ENCODE measurements at places on chromosomes 2 and 18.

DNA sequence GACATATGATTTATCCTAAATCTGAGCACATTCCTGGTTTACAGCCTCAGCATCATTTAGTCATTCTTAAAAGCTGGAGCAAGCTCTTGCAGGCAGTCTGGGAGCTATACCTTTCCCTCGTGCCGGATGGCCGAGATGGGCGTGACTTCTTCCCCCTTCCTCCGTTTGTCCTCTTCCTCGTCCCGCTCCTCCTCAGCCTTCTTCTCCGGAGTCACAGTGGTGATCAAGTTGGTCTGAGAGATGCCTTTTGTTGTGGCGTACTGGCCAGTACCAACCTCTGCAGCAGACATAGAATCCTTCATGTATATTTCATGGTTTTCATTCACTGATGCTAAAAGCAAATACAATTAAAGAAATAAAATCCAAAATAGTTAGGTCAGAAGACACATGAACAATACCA, 124.1 kb upstream of the ZBTB14 start:
- peak; percentile 34 for DNase-seq

GRCh38 chr2:41782306-41783158, 265.3 kb upstream of the PKDCC start:
- DNase-seq = peak; percentile 52

GRCh38 chr2:65917986-65918385, 485.6 kb upstream of the SPRED2 start:
- no peak for DNase-seq

GRCh38 chr2:43057026-43057741, 169.2 kb downstream of the ZFP36L2 start:
- peak; percentile 94 for DNase-seq

DNA sequence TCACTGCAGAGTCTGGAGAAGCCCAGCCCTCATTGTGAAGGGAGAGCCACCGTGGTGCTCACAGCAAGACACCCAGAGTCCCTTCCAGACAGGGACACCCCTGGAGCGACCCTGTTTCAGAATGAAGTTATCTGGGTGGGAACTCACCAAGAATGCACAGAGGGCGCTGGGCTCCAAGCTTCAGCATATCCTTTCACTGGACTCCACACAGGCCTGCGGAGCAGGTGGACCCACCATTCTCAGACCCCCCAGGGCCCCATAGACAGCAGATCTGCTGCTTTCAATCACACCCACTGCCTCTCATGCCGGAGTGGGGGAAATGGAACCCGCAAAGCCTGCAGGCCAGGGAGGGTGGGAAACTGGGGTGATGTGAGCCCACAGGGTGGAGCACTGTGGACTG, 87.8 kb downstream of the RRM2 start:
- DNase-seq = no peak

- no peak for DNase-seq
These were observed 112.3 kb upstream of the ZNF521 start for GRCh38 chr18:25464227-25464626.

GRCh38 chr18:35045121-35045520, 3.9 kb downstream of the MAPRE2 start:
- DNase-seq = no peak

DNA sequence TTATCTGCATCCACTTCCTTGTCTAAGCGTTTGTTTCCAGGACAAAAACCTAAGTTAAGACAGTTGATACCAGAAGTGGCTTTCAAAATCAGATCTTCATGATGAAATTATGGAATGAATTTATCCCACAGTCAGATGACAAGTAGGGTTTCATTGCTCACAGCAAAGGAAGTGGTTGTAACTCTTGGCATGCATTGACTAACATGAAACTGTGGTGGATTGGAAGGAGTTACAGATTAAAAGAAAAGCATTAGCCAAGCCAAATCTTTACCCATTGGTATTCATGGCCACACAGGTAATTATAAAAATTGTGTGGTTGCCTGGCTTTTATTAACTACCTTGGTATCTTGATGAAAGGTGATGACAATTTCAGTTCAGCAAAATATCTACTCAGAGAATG, 438.0 kb upstream of the NXPH2 start:
- no peak for DNase-seq

GRCh38 chr2:61450144-61450543, 20.7 kb downstream of the USP34 start:
- no peak for DNase-seq

GRCh38 chr2:31413862-31414550, 536 bp downstream of the XDH start:
- no peak for DNase-seq

- DNase-seq = no peak
These were observed 98.0 kb upstream of the BZW1 start for GRCh38 chr2:200713704-200714064.

DNA sequence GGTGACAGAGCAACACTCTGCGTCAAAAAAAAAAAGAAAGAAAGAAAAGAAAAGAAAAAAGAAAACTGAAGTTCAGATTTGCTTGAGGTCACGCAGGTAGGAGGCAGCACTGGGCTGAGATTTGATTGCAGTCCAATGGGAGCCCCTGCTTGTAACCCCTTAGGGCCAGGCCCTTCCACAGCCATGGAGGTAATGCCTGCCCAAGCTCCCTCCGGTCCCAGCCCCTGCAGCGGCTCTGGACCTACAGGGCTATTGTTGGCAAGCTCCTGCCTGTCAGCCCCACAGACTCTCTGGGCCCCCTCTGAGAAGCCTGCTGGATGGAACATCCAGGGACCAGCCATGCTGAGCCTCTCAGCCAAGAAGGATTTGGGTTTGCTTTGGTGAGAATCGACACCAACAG, 12.2 kb downstream of the ZFP36L2 start:
- DNase-seq = no peak

- no peak for DNase-seq
These were observed 7.0 kb upstream of the TTL start for GRCh38 chr2:112474844-112475486.

- DNase-seq = no peak
These were observed 18.1 kb downstream of the ARHGAP28 start for GRCh38 chr18:6747646-6748045.

DNA sequence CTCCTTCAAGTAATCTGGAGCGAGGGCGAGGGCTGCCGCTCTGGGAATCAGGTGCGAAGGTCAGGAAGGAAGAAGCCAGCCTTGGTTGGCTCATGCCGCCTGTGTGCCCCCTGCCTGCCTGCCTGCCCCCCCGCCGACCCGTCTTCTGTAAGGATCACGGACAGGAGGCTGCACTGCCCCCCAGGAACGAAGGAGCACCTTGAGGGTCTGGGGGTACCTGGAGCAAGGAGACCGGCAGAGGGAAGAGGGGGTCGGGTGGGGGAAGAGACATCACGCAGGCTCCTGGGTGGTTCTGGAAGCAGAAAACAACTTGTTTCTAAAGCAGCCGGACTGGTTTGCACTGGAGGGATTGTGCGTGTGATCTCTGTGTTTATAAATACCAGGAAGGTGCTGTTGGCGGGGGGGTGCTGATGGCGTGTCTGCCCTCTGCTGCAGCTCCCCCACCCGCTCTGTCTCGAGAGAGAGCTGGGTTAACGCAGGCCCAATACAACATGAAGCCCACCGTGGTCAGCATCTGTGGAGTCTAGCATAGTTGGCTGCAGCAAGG, 1.7 kb downstream of the FOSL2 start:
- peak; percentile 15 for DNase-seq

- no peak for DNase-seq
These were observed 12.9 kb upstream of the NCKAP5 start for GRCh38 chr2:133581010-133581760.

- peak; percentile 12 for DNase-seq
These were observed 63.1 kb upstream of the MGAT5 start for GRCh38 chr2:134190807-134191203.

DNA sequence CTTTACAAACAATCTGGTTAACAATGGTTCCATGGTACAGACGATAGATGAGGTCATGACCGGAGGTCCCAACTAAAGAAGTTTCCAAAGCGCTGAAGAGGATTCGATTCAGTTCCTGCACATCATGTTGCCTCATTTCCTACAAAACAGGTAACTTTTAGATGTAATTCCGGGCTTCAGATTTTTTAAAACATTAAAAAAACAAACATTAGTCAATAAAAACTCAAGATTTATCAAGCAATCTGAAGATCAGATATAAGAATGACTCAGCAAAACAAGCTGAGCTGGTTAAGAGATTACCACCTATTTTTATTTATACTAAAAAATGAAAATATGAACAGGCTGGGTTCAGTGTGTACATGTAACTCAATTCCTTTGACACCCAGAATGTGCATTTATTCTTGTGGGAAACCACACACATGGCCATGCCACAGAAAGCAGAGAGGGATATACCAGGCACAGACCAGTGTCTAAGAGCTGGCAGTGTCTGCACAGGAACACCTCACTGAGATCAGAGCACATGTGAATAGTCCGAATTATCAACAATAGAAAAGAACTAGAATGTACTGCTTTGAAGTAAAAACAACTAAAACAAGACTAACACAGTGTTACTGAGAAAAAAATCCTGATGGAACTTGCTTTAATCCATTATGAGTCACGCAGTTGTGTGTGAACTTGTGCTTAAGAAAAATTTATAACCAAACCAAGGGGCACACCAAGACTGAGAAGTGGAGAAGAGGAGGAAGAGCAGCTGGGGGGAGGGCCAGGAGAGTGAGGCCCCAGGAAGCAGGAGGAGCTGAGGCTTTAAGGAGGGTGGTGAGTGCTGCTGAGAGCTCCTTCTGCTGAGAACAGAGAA, 9.5 kb downstream of the USP40 start:
- no peak for DNase-seq

- no peak for DNase-seq
These were observed 91.7 kb downstream of the INHBB start for GRCh38 chr2:120437604-120438000.

GRCh38 chr2:32627441-32627813, 423 bp upstream of the TTC27 start:
- peak; percentile 28 for DNase-seq

- DNase-seq = no peak
These were observed 146.5 kb downstream of the NDUFA10 start for GRCh38 chr2:239878686-239879085.

DNA sequence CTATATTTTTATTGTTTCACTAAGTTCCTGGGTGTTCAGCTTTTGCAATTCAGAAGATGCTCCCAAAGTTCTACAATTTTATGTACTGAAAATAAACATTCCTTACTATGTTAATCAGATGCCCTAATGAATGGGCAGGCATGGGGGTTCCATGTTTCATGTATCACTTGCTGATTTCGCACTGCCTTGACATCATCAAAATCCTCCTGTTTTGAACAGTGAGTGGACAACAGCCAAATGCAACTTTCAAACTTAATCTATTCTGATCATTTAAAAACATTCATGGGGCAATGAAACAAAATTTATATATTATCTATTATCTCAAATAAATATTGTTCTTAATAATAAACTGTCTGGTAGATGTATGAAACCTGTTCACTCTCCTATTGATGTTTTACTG, 43.2 kb downstream of the ZEB2 start:
- no peak for DNase-seq

- no peak for DNase-seq
These were observed 111.1 kb upstream of the CAB39 start for GRCh38 chr2:230601510-230601909.

- peak; percentile 40 for DNase-seq
These were observed 34.3 kb downstream of the LPIN2 start for GRCh38 chr18:2978661-2979106.

GRCh38 chr2:127594116-127594591, 51.8 kb upstream of the GPR17 start:
- DNase-seq = no peak

DNA sequence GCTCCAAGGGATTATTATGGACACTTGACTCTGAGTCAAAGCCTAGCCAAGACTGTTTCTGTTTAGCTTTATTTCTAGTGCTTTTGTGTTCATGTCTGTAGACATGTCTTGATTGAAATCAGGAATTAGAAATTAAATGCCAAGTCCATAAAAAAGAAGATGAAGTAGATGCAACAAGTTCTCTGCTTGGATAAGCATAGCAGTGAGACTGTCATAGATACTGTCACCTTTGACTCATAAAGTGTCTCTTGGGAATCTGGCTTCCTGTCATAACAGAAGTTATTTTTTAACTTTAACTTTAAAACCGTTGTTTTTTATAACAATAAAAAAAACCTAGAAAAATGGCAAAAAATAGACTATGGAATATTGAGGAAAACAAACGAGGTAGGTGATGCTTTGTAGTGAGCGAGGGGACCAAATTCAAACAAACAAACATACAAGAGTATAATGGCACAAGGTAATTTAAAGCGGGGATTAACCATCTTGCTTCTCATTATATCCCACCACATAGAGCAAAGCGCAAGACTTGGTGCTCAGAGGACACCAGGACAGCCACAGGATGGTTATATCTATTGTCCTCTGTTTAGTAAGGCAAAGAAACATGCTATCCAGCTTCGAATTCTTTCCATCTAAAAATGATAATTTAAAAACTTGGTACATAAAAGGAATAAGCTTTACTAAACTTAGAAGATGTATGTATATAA, 64.6 kb downstream of the CD226 start:
- DNase-seq = no peak

DNA sequence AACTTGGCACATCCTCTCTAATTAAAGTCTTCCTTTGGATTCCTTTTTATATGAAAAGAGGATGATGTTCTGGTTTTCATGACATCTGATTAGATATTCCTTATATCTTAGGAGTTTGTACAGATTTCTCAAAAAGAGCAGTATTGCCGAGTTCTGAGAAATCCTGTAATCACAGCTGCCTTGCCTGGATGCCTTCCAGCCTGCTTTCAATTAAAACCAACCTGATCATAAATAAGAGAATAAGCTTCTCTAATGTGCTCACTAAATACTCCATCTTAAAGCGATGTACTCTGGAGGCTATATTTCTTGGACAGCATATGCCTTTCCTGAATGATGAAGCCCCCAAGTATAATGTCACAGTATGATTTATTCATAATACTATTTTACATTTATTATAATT, 1203.8 kb upstream of the PIK3C3 start:
- no peak for DNase-seq

- DNase-seq = no peak
These were observed 294.3 kb upstream of the SETBP1 start for GRCh38 chr18:44386401-44386800.

- no peak for DNase-seq
These were observed 84.6 kb upstream of the SPTBN1 start for GRCh38 chr2:54371460-54372065.

DNA sequence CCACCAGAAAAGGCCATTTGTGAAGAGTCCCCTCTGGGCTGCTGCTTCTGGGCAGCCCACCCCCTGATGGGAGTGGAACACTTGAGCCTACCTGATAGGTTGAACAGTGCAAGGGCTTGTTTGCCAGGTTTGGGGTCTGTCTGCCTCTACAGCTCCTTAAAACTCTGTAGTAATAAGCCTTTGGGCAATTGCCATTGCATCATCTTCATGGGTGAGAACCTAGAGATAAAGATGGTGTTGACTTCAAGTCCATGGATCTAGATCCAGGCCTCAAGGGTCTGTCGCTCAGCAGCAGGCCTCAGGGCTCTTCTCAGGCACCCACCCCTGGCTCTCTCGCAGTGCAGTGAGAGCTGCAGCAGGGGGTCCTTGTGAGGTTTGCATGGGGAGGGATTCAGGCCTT, 47.1 kb upstream of the MCFD2 start:
- DNase-seq = no peak
